ENCODE measurements at places on chromosomes 3 and 15.

DNA sequence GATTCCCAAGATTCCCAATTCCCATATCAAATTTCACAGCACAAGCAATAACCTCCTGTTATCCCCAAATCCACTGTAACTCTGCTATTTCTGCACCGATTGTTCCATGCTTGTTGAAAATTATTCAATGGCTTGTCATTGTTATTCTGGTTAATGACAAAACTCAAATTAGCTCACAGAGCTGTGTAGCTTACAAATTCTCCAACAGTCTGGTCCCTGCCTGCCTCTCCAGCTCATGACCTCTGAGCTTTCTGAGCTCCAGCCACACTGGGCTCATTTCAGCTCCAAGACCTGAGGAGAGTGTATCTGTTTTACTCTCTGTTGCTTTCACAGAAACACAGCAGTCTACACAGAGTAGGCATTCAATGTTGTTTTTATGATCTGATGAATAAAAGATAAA, 3.3 kb downstream of the DPPA2 start:
- no peak for DNase-seq

GRCh38 chr3:133891662-133892378, 3.9 kb downstream of the RAB6B start:
- DNase-seq = no peak

GRCh38 chr15:77126529-77127326, 55.8 kb upstream of the TSPAN3 start:
- DNase-seq = no peak

GRCh38 chr3:129360171-129360611, 68.2 kb downstream of the EFCAB12 start:
- DNase-seq = no peak

DNA sequence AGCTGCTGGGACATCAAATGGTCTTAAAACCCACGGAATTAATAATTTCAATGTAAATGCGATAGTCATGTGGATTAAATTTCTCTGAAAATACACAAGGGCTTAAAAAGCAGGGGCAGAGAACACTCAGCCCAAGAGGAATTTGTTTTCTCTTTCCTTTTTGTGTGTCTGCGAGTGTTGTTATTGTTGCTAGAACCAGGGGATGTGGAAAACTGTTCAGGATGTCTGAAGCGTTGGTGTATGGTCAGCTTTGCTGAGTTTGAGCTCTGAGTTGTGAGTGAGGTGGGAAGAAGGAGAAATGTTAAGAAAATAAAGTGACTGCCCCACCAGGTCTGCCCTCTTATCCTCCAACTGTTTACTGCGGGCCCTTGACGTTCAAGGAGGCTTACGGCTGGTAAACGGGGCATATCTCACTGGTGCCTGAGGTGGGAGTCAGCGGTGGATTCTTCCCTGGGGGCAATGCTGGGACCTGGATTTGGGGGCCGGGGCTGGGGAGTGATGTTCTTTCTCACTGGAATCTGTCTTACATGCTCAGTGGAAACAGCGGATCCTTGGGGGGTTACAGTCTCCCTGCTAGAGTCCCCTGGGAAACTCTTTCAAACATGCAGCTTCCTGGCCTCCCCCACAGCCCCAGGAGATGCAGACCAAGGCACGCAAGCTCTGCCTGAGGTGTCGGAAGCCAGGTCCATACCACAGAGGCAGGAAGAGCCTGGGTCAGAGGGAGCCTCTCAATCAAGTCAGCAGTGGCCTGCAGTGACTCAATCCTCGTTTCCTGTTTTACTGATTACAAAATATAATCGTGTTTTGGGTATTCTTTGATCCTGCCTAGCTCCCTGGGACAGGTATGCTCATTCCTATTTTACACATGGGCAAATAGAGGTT, 41.8 kb downstream of the ITGA11 start:
- DNase-seq = no peak

GRCh38 chr3:135809021-135809634, 156.4 kb upstream of the PPP2R3A start:
- peak; percentile 47 for DNase-seq

DNA sequence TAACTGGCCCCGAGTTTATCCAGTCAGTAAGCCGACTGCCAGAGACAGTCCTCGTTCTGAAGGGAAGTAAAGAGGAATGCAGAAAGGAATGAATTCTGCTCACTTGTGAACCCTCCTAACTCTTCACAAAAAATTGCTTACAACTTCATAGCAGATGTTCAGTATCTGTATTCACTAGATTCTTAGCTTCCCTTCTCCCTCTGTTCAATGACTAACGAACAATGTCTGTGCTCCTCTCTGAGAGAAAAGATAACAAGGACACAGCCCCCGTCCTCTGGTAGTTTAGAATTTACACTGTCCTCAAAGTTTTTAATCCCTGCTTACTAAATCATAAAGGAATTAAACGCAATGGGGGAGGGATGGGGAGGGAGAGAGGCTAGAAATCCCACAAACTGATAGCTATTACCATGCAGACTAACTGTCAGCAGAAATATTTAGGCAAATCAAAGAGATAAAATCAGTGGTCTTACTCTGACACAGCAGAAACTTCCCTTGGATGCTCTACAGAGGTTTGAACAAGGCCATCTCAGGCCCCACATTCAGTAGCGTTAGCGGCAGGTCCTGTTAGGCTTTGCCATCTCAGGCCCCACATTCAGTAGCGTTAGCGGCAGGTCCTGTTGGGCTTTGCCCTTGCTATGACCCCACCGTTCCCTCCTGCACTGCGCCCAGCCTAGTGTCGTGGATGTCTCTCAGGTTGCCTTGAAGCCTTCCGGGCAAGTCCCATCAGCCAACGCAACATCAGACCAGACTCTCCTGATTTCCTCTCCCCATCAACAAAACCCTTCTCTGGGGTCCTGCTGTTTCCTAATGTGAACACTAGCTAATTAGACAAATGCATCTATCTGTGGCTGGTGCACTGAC, 23.4 kb downstream of the NRROS start:
- no peak for DNase-seq

DNA sequence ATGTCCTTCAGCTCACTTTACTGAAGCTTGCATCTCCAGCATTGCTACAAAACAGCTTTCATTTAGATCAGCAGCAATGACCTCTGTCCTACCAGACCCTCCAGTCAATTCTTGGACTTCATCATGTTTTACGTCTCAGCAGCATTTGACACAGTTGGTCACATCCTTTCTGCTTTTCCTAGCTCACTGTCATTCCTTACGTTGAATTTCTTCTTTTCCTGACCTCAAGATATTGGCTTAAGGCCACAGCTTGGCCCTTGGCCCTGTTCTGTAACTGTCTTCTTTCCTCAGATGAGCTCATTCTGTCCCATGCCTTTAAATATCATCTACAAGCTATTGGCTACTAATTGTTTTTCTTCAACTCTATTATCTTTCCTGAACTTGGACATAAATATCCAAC, 576.2 kb upstream of the KCNMB2 start:
- no peak for DNase-seq

GRCh38 chr3:66302288-66302687, 81.5 kb downstream of the SLC25A26 start:
- DNase-seq = no peak

DNA sequence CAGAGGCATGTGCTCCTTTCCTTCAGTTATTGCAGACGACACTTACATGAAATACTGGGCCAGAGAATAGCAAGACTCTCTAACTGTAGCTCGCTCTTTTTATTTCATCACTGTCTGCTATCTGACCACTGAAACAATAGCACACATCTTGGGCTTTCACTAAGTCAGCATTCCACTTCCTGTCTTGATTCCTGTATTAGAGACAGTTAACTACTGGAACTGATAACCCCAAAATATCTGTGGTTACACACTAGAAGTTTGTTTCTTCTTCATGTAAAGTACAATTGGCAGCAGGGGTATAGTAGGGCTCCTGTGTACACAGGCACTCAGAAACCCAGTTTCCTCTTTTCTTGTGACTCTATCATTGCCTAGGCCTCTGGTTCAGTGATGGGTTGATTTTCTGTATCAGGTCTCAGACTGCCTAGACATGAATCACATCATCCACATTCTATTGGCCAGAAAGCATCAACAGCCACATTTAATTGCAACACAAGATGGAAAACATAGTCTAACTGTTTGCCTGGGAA, 230.2 kb upstream of the CD96 start:
- DNase-seq = no peak

GRCh38 chr15:91412138-91412928, 312.3 kb downstream of the SV2B start:
- DNase-seq = no peak

DNA sequence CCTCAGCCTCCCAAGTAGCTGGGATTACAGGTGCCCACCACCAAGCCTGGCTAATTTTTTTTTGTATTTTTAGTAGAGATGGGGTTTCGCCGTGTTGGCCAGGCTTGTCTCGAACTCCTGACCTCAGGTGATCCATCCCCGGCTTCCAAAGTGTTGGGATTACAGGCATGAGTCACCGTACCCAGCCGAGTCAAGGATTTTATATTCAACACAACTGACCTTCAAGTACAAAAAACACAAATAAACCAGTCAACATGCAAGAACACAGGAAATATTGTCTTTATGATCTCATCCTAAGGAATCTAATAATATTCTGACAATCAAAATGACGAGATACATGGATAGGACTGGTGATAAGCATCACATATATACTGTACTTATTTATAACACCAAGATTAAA, 37.9 kb downstream of the TJP1 start:
- DNase-seq = no peak

GRCh38 chr3:139668332-139668731, 9.4 kb downstream of the NMNAT3 start:
- no peak for DNase-seq

GRCh38 chr3:73363093-73363492, 261.6 kb downstream of the PDZRN3 start:
- no peak for DNase-seq

- DNase-seq = no peak
Observed at GRCh38 chr3:46112984-46113383, 85.7 kb upstream of the XCR1 start.

GRCh38 chr15:63469984-63470383, 34.4 kb upstream of the USP3 start:
- no peak for DNase-seq

DNA sequence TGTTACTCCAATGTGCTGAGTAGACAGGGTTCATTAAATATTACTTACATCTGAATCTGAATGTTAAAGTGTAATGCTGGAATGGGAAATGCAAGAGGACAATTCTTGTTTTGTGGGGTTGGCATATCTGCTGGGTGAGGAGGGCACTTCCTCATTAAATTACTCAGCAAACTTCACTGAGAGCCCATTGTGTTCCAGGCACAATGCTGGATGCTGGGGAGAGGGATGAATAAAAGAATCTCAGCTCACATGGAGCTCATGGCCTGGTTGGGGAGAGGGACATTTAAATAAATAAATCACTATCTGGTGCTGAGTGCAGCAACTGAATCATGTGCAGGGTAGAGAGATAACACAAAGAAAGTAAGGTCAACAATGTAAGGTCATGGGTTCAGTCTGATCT, 199.2 kb upstream of the CFAP20DC start:
- no peak for DNase-seq

DNA sequence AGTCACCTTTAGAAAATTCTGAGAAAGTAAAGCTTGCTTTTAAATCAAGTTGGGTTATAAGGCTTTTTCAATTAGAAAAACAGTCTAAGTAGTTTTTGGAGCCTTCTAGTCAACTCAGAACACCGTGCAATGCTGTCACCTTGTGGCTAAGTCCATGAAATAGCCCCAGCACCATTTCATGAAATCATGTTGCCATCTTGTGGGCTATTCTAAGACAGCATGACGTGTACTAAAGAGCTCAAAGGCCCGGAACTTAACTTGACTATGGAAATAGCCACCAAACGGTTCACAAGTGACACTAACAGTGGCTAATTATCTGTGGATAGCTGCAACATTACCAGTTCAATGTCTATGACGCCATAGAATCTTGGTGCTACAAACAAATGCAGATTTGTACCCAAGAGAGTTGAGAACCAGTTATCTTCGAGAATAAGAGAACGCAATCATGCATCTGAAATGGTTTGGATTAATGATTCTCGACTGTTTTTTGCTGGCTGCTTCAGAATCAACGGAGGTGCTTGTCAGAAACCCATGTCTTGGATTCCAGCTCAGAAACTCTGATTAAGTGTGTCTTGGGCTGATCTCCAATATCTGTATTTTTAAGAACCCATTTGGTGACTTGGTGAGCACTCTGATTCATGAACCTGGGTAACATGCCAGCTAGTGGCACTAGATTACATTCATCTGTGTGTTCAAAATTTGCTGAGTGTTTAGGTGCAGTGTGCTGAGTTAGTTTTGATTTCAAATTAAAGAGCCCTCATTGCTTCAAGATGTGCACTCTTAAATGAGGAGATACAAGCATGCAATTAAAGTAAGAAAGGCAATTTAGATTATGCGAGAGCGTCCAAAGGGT, 111.2 kb upstream of the MCTP2 start:
- no peak for DNase-seq

DNA sequence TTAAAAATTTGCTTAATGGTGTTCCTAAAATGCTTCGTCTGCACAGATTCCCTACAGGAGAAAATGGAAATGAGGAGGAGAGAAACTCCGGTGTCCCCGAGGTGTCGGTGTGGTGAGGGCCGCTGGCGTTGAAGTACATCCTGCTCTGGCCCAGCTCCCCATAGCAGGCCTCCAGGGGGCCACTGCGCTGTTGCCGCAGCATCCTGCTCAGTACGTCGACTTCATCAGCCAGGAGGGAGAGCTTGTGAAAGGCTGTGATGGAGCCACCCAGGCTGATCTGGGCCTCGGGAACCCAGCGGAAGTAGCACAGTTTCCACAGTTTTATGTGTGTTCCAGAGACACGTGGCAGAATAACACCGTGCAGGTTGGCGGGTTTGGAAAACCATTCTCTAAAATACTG, 37.8 kb downstream of the FAN1 start:
- no peak for DNase-seq

DNA sequence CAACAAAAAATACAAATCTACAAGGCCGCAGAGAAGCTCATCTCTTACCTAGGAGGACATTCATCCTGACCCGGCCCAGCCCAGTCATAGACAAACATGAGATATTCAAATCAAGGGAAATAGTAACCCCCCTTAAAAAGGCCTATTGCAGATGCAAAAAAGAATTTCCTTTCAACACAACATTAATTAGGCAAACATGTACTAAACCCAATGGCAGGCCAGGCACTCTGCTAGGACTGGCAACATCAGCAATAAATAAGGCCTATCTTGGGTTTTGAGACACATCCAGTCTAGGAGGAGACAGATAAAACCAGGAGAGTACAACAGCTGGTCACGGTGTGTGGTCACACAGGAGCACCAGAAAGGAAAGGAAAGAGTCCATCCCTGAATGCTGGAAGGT, 61.4 kb downstream of the ADCY5 start:
- DNase-seq = no peak

DNA sequence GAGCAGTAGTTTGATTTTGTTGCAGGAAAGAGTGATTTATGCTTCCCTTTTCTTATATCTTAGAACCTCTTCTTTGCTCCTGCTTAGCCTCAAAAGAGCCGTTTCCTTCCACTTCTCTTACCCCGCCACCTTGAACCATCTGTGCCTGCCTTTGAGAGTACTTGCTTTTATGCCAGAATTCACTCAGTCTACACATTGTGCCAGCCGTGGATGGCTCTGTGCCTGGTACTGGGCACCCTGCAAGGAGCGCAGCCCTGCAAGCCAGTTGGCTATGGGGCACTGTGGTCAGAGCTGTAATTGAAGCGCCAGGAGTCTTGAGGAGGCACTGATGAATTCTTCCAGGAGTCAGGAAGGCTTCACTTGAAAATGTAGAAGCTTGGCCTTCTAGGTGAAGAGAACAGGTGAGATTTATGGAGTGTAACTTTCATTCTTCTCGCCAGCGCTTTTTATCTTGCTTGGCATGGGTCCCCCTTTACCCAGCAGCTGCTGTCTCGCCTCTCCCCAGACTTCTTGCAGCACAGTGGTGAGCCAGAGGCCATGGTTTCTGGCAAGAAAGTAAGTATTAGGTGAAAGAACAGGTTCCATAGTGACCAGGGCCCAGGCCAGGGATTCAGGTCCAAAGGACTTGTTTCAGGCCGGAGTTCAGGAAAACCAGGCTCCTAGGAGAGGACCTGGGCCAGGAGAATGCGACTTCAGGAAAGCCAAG, 4.9 kb downstream of the TMED3 start:
- peak; percentile 79 for DNase-seq
